GM23248 (cell line): ENCODE measurements at places on chromosomes 3 and 15. TPM values are rescaled to one million over a fixed set of nuclear protein-coding genes. Genes with fewer than 3 reads are reported as not detected.

SKOR1 gene
- not detected in 2 replicates for polyA plus RNA-seq

THSD4 gene
- polyA plus RNA-seq, result 13.3 and 14.2 TPM in 2 replicates

SMARCC1 gene
- 40.9 and 43.4 TPM in 2 replicates for polyA plus RNA-seq

NPAP1 gene
- not detected in 2 replicates for polyA plus RNA-seq

OR5K2 gene
- polyA plus RNA-seq, result not detected in 2 replicates

MEF2A gene
- polyA plus RNA-seq, result 22.7 and 24.3 TPM in 2 replicates

FOXB1 gene
- not detected in 2 replicates for polyA plus RNA-seq

LDHAL6B gene
- 0.10 and 0.25 TPM in 2 replicates for polyA plus RNA-seq

ABI3BP gene
- 30.3 and 38.2 TPM in 2 replicates for polyA plus RNA-seq

C3orf52 gene
- polyA plus RNA-seq, result 1.6 and 1.9 TPM in 2 replicates

SRP14 gene
- polyA plus RNA-seq, result 789 and 796 TPM in 2 replicates

GALNT15 gene
- polyA plus RNA-seq, result 9.9 and 10.7 TPM in 2 replicates
